ENCODE measurements at places on chromosomes 12 and 14. TPM values are rescaled to one million over a fixed set of nuclear protein-coding genes. Genes with fewer than 3 reads are reported as not detected.

GRCh38 chr12:77339610-77340009 is 274.2 kb upstream of the E2F7 start:
- no peak for DNase-seq

- DNase-seq: no peak
Observed at GRCh38 chr12:120996133-120996746, 17.9 kb downstream of the HNF1A start.

Gene TAS2R9
- not detected for total RNA-seq

- no peak for DNase-seq
Observed at GRCh38 chr12:47385653-47386052, 305.9 kb upstream of the AMIGO2 start.

DNA sequence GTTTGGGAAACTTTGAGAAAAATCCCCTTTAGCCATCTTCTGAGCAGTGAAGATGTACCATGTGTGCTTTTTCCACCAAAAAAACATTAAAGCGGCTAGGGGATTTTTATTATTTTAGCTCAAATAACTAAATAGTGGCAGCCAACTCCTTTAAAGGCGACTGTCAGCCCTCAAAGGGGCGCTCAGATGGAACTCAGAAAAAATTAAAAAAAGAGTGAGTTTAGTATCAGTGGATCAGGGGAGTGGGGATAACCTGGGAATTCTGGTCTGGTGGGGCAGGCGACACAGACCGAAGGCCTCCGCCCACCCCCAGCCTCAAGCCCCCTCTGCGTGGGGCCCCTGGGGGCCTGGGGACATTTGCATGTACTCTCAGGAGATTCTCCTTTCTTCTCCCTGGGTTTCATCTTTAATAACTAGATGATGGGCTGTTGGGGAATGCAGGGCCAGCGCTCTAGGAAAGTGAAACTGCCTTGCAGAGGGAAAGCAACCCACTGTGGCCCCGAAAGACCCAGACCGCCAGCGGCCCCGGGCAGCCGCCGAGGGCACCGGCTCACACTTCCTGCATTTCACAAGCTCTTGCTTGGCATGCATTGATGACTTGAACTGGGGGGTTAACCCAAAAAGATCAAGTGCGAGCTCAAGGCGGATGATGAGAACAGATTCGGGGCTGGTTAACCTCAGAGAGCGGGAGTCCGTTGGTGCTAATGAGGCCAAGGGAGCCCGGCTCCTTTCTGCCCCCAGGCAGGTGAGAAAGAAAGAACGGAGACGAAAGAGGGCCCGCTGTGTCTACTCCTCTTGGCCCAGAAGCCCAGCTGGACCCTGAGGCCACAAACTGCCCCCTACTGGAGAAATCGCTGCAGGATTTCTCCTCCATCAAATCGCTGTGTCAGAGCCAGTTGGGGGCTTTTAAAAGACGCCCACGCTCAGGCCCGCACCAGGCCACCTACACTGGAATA is 7.3 kb upstream of the BATF start:
- no peak for DNase-seq

Gene MDP1
- total RNA-seq: 13.0 TPM

- no peak for DNase-seq
Observed at GRCh38 chr12:83172441-83172840, 485.7 kb downstream of the TMTC2 start.

- DNase-seq: no peak
Observed at GRCh38 chr12:116471544-116471943, 87.6 kb upstream of the MAP1LC3B2 start.

DNA sequence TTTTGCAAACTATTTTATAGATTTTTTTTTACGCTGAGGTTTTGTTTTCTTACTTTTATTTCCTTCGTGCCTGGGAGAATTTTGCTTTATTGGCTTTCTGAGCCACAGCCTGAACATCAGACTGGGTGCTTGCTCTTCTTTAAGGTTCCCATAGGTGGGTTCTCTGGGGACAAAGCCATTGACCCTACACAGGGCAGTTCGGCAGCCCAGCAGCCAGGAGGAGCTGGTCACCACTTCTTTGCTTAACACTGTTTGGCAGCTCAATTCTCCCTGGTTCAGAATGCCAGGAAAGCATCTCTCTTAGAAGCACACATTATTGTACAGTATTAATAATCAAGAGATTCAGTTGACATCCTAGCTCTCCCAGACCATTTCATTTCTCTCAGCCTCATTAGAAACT is 140.8 kb upstream of the NEDD1 start:
- DNase-seq: no peak

GRCh38 chr12:32549675-32550079 is 129.4 kb upstream of the DNM1L start:
- no peak for DNase-seq

DNA sequence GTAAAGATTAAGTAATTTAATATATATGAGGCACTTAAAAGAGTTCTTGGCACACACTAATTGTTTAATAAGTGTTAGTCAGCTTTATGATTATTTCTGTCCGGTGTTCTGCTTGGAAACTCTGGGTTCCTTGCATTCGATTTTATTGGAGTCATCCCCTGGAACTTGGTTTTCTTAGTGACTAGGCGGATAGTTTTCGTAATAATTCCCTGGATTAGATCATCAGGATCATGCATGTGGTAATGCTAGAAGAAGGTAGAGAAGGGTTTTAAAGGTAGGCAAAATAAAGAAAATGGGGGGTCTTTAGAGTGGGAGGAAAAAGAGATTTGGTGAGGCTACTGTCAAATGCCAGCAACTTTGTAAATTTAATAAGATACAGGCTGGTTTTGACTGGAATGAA is 88.4 kb downstream of the MYF5 start:
- DNase-seq: no peak

DNA sequence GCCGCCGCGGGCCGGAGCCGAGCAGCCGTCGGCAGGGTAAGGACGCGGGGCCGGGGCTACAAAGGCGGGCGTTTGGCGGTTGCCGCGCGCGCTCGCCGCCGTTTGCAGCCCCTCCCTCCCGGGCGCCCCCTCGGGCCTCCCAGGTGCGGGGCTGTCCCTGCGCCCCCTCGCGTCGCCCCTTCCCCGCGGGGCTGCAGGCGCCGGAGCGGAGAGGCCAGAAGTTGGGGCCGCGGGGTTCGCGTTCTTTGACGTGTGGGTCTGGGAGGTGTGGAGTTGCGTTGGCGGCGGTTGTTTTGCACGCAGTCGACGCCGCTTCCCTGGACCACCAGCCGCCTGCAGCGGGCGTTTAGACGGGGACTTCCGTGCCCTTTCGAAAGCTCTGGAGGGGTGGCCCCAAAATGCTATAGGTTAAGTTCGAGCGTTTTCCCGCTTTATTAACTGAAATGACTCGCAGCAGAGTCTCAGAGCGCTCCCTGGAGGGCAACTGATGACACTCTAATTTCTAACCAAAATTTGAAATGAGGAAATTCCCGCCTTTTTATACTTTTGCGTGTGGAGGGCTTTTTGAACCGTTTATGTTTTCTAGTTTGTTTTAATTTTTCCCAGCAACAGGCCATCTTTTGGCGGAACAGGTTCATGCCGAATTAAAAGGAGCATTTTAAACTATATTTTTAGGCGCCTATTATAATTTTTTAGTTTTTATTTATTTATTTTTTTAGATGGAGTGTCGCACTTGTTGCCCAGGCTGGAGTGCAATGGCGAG is 902 bp downstream of the TMPO start:
- DNase-seq: no peak

Gene CD163
- 367 TPM for total RNA-seq

Gene CIROP
- total RNA-seq: not detected

Gene ASCL1
- total RNA-seq: not detected

DNA sequence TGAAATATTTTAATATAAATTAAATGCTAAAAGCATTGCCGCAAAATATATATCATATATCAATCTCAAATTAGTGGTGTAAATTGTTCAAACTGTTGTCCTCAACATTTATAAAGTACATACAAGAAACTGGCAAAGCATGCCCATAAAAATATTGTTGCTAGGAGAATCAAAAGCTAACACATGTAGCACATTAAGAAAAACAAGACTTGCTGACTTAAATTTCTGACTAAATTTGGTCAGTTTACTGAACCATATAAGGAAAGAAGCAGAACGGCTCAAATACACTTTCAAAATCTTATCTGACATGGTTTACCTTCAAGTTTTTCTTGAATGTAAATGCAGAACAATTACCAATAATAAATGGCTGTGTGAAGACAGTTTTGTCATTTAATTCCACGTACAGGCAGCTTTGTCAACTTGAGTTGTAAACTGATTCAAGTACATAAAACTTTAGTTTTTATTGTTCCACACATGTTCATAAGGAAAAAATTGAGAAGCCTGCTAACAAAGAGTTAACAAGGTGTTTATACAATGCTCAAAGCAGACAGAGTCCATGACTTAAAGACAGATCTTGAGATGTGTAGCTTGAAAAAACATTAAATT is 50.4 kb downstream of the PPP1R12A start:
- DNase-seq: no peak

- no peak for DNase-seq
Observed at GRCh38 chr12:131348231-131348630, 362.7 kb upstream of the SFSWAP start.

GRCh38 chr14:33692762-33693161 is 258.1 kb downstream of the EGLN3 start:
- DNase-seq: no peak

Gene NUDT14
- total RNA-seq: 13.1 TPM

- DNase-seq: no peak
Observed at GRCh38 chr14:104342435-104343293, 204.3 kb downstream of the KIF26A start.

DNA sequence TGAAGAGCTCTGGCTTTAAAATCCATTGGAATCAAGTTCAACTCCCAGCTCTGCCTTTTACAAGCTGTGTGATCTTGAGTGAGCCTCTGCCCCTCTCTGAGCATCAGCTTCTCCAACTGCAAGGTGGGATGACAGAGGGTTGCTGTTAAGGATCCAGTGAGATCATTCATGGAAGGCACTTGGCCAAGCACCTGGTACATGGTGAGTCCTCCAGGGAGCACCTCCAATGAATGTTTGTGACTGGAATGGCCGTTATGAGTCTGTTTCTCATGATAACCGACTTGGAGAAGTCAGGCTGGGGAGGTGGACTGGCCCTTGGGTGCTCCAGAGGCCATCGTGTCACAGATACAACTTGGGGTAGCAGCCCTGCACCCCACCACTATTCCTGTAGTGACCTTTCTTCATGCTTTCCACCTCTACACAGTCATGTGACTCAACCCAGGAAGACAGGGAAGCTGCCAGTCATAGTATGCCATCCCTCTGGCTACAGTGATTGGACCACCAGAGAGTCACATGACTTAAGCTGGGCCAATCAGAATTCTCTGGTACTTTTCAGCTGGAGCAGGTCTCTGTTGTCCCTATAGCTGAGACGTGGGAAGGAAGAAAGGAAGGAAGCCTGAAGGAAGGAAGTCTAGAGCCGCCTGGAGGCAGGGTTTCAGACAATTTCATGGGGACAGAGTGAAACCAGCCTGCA is 146.5 kb upstream of the MYL2 start:
- DNase-seq: no peak

DNA sequence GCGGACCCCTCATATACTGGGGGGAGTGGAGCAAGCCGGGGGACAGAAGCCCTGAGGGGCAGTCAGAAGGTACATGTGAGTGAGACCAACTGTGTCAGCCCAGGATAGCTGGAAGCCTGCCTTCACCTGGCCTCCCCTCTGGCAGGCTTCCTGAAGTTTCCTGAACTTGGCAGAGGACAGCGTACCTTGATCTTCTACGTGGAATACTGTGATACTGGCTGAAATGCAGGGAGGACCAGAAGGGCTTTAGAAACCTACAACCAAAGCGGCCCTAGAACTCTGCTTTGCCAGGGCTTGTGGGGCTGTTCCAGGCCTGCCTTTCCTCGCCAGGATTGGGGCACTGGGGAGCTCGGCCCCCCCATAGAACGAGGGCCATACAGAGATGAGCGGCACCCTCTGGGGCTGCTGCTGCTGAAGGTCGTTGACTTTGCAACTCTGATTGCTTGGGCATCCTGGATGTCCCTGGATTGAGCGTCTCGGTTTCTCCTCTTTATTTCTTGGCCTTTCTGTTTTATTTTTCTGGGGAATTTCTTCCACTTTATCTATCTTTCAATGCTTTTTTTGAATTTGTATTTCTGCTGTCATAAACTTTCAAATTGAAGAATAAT is 66.5 kb downstream of the SLC25A47 start:
- DNase-seq: no peak

DNA sequence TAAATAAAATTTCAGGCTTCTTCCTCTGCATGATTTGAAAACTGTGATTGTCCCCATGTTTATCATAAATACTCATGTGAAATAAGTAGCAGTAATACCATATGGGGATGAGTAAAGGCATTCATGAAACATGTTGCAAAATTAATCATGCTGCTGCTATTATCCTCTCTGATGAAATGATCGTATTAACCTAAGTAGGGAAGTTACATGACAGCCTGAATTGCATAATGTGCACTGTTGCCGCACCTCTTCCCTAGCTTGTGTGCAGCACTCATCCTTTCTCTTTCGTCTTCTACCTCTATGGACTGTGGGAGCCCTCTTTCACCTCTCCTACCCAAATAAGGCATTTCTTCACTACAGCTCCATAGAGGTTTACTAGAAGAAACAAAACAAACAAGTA is 367.6 kb downstream of the SOX5 start:
- no peak for DNase-seq

DNA sequence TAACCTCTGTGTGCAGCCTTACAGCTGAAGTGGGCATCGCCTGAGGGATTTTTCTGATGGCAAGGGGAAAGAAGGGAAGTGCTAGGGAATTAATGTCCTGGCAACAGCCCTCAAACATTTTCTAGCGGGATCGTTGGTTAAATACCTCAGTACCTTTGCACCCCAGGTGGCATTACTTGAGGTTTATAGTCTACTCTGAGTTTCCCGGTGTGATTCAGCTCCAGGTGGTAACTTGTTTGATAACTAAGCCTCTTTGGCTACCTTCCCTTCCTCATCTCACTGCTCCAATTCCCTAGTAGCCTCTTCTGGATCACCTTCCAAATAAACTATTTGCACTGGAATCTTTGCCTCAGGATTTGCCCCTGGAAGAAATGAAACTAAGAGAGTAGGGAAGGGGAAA is 237.0 kb upstream of the SSTR1 start:
- DNase-seq: no peak

Gene PUS7L
- total RNA-seq: 7.4 TPM

DNA sequence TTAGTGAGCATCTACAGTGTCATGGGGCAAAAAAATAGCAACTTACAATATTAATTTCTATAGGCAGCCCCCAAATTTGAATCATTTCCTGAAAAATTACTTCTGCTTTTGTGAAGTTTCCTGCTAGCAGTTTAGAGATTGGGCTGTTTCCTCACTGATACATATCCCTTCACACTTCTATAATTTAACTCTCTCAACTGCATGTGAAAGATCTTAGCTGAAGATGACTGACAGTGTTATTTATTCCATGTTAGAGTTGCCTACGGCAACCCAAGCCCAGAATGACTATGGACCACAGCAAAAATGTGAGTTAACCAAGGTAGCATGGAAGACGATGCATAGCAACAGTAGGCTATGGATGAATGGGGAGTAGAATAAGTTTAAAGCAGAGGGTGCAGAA is at the start of gene KLRG1:
Gene KLRG1, plus strand, starts transcription at position 134 of the 400 bp plus-strand sequence. Its CDS starts 90 bp downstream, at position 224.
- DNase-seq: no peak

Gene HOXC13
- not detected for total RNA-seq

GRCh38 chr12:102009796-102010195 is 52.0 kb downstream of the WASHC3 start:
- no peak for DNase-seq

Gene TAS2R20
- total RNA-seq: 4.6 TPM

GRCh38 chr14:93879362-93879983 is 47.7 kb upstream of the FAM181A start:
- no peak for DNase-seq
